Activated CD8-positive, alpha-beta memory T cell treated with anti-CD3 and anti-CD28 coated beads for 4 hours (primary cell): ENCODE measurements at places on chromosomes 6 and 20.

- no peak for DNase-seq
Observed at GRCh38 chr6:28531479-28532128, 5.9 kb downstream of the GPX5 start.

DNA sequence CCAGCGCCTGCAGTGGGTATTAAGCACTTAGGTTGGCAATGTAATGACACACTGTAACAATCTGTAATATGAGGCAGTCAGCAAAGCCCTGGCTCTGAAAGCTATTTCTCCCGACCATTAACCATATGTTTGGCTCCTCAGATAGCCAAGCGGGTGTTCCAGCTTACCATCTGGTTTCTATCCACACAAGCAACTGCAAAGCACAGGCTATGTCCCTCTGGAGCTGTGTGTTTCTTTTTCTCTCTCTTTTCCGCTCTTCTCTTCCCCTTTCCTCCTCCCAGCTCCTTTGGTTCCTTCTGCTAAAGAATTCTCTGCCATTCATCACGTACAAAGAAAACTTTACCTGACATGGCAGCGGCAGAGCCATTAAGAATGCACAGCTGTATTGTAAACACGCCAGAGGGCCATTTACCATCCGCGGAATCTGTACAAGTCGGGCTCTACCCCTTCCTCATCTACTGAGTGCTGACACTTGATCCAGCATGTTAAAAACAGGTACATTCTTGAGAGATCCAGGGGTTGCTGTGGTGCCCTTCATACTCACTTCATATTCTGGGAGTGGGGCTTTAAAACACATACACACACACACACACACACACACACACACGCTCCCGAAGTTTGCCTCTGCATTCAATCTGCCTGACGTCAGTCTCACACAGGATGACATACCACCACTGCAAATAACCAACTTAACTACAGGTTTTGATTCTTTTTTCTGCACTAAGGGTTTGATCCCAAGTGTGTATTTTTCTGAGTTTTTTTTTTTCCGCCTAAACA is 77.2 kb downstream of the BACH2 start:
- DNase-seq = no peak

- no peak for DNase-seq
Observed at GRCh38 chr6:129359811-129360681, 349.9 kb downstream of the ARHGAP18 start.

- no peak for DNase-seq
Observed at GRCh38 chr20:57210054-57210910, 56.2 kb downstream of the BMP7 start.

DNA sequence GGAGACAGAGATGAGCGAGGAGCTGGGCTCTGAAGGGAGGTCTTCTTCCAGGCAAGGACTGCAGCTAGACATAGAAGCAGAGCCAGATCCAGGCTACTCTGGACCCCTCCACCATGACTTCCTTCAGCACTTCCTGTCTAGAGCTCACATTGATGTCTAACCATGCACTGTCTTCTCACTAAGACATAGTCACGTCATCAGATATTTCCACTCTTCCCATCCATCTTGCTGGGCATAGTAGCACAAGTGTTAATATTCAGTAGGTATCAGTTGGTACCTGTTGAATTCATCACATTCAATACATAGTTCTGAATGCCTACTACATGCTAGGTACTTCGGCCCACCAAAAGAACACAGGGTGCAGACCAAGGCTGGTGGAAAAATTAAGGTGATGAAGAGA is 2.9 kb downstream of the HLA-DMA start:
- no peak for DNase-seq

- DNase-seq = no peak
Observed at GRCh38 chr6:109820706-109821350, 129.7 kb downstream of the FIG4 start.

GRCh38 chr20:62240020-62240685 is 1.8 kb downstream of the OSBPL2 start:
- DNase-seq = no peak

GRCh38 chr6:117927866-117928265 is 20.8 kb downstream of the SLC35F1 start:
- DNase-seq = no peak

DNA sequence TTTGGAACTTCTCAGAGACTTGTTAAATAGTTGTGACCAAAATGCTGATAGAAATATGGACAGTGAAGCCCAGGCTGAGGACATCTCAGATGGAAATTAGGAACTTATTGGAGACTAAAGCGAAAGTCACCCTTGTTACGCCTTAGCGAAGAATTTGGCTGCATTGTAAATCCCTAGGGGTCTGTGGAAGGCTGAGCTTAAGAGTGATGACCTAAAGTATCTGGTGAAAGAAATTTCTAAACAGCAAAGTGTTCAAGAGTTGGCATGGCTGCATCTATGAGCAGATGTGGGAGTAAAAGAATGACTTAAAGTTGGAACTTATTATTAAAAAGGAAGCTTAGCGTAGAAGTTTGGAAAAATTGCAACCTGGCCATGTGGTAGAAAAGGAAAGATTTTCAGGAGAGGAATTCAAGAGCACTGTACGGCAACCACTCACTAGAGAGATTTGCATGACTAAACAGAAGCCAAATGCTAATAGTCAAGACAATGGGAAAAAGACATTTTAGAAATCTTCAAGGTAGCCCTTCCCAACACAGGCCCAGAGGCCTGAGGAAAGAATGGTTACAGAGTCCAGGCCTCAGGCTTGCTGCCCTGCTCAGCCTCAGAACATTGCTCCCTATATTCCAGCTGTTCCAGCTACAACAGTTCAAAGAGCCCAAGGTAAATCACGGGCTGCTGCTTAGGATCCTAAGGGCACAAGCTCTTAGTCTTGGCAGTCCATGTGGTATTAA is 61.6 kb upstream of the TNFRSF21 start:
- no peak for DNase-seq

GRCh38 chr6:119100115-119100514 is 21.7 kb upstream of the FAM184A start:
- DNase-seq = no peak

DNA sequence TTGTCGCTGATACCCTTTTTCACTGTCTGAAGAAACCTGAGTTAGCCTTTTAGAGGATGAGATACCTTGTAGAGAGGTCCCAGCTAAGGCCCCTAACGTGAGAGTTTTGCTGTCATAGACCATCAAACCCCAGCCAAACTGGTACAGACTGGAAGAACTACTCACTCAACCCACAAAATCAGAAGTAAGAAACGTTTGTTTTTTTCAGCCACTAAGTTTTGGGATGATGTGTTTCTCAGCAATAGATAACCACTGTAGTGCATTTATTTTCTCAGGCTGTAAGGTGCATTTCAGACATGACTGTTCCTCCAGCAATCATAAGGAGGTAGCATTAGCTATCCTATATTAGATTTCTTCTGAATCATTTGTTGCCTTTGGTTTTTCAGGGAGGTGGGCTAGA is 407.3 kb upstream of the FLRT3 start:
- DNase-seq = no peak

GRCh38 chr6:161590961-161591627 is 317.2 kb upstream of the AGPAT4 start:
- no peak for DNase-seq

GRCh38 chr6:18154507-18155149 is at the start of gene TPMT:
Gene TPMT, minus strand, starts transcription at chr6:18155077. Its CDS starts 5,950 bp downstream, at chr6:18149127.
- no peak for DNase-seq

DNA sequence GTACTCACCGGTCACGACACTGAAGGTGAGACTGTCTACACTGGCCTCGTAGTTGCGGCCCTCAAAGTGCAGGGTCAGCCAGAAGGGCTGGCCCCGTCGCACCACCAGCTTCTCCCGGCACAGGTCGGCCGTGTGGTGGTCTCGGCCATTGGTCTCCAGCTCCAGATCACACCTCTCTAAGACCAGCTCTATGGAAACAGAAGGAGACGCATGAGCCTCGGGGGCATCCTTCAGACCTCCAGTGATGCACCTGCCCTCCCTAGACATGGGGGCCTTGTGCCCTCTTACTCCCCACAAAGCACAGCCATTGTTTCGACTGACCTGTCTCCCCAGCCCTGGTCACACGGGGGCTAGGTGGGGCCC is 3.7 kb downstream of the TGM2 start:
- no peak for DNase-seq

DNA sequence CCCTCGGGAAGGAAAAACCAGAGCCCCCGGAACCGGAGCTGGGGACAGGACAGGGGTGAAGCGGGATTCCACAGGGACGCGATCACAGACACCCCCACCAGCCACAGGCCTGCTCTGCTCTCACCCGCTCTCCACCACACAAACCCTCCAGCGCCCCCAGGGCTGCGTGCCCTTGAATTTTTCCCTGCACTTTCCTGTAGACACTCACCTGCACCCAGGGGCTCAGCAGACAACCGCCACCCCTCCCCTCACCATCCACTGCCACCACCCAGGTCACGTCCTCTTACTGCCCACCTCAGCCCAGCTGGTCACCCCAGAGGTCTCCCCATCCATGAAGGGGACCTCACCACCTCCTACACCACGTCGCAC is 631 bp downstream of the ULBP2 start:
- DNase-seq = no peak

GRCh38 chr6:134722200-134722870 is 227.6 kb downstream of the ALDH8A1 start:
- DNase-seq = no peak

DNA sequence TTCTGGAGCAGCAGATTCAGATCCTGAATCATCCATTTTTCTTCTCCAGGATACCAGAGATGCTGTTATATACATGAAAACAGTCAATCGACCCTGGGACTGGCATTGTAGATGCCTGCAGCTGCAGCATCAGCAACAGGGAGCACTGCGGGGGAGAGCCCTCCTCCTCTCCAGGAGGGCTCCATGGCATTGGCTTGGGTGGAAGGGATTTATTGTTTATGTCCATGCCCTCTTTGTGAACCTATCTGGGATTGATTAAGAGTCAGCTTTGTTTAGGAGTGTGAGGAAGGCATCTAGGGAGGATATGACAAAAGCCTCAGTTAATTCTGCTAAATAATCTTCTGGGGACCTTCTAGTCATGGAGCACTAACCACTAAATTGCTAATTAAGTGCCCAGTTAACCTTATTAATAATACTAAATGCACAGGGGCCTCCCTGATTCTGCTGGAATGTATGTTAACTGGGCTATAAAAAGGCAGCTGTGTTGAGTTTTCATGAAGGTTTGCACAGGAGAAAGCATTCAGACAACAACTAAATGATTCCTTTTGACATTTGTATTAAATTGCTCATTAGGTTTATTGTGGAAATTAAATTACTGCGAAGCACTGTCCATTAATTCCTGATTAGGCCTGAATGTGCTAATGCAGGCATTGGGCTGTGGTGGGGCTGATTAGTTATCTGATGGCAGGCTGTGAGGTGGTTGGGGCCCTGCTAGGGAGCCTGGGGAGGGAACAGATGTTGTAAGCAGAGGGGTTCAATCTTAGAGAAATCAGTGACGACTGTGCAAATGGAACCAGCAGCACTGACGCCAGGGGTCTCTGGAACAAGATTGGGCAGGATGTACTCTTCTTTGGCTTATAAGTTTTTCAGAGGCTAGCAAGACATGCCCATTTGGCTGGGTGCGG is 57.6 kb downstream of the IMPG1 start:
- no peak for DNase-seq

DNA sequence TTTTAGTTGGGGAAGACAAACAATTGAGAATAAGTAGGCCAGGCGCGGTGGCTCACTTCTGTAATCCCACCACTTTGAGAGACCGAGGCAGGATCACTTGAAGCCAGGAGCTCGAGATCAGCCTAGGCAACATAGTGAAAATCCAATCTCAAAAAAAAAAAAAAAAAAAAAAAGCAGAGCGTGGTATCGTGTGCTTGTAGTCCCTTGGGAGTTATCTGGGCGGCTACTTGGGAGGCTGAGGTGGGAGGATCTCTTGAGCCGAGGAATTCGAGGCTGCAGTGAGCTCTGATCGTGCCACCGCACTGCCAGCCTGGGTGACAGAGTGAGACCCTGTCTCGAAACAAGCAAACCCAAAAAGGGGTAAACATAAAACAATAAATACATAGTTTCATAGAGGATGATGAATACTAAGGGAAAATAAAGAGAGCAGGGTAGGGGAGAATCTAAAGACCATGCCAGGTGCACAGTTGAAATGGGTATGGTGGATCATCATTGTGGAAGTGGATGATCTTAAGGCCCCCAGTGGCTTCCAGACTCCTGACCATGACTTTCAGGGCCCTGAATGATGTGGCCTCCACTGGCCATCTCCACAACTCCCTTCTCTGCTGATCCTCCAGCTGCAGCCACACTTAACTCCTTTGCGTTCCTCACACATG is 947 bp downstream of the POFUT1 start:
- no peak for DNase-seq

DNA sequence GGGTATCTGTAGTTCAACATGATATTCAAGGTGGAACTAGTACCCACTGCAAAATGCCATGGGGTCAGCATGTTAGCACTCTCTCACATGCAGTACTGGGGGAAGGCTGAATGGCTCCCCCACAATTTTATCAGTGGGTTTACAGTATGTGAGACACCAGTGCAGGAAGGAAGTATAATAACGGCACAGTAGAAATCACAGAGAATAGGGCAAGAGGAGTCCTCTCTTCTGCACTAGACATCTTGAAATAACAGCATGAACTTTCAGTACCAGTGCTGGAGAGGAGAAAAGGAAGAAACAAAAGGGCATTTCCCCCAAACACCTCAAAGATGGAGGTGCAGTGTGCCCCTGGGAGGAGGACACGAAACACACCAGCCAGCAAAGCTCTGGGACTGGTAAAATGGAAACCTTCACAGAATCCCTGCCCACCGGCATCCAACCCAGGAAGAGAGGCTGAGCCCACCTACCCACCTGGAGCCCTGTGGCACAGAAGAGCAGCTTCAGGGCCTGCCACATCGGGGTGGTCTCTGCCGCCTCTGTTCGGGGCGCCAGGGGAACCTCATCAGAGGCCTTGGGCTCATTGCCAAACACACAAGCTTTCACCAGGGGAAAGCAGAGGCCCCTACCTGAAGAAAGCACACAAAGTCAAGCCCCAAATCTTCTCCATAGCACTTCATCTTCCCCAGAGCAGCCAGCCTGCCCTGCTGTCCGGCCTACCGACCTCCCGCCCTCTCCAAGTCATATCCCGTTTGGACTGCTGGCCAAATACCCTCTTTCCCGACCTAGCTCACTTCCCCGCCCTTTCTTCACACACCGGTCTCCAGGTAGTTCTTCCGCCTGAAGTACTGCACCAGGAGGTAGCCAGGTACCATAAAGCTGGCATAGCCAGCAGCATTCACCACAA is 1.2 kb downstream of the SLC35B2 start:
- DNase-seq = no peak

DNA sequence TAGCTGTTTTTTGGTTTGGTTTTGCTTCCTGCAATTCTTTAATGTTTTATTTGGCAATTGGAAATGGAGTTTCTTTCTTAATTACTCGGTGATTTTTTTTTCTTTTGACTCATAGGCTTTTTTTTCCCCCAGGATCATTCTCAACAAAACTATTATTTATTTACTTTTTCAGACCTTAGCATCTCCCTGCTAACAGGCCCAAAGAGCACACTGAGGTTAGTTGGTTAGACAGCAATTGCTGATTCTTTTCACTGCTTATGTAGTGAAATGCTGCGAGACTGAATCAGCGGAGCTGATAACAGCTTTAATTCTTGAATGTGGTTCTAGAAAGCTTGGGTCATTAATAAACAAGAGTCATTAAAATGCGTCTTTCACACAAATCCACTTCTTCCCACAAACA is 79.1 kb upstream of the ZFP64 start:
- no peak for DNase-seq

- DNase-seq = no peak
Observed at GRCh38 chr6:5308066-5308465, 46.8 kb downstream of the FARS2 start.
